CD14-positive monocyte (primary cell): ENCODE measurements at places on chromosomes 13 and 19. TPM values are rescaled to one million over a fixed set of nuclear protein-coding genes. Genes with fewer than 3 reads are reported as not detected.

DNA sequence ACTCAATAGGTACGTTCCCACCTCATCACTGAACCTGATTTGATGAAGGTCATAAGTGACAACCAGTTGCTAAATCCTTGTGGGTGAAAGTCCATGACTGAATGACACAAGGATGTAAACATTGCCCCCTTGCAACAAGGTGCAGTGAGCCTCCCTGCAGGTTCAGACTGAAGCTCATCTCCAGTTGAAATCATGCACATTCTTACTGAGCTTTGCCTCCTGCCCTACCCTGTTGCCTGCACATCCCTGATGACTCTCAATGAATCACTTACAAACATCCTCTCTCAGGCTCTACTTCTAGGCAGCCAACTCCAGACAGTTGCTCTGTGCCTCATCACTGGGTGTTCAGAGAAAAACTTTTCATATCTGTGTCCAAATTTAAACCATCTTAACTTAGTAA lies 42.5 kb upstream of the ARGLU1 start:
- DNase-seq, result no peak
- no peak overlapping the region for H3K4me3 ChIP-seq
- H3K4me1 ChIP-seq, result no peaks in the 10 kb centered on the region
- H3K36me3 ChIP-seq, result no peaks in the 10 kb centered on the region
- no peak overlapping the region for H3K27ac ChIP-seq

DNA sequence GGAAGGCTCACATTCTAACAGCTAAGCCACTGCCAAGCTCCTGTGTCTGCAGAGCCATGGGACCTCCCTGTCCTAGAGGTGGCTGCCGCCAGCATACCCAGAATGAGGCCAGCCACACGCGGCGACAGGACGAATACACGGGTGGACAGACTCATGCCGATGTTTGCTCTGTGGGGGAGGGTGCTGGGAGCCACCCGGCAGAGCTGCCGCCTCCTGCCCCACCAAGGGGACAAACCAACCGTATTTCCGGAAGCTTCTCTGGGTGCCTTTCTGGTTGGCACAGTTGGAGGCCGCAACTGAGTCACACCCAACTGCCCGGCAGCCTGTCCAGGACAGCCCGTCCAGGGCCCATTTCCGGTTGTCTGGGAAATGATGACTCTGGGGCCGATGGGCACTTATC lies 20.3 kb downstream of the C13orf46 start:
- H3K36me3 ChIP-seq, result no peaks in the 10 kb centered on the region
- peaks cover 9% of the 10 kb centered on the region for H3K4me1 ChIP-seq
- H3K4me3 ChIP-seq, result no peak overlapping the region

GRCh38 chr19:7488736-7489353 lies at the start of gene PEX11G:
TSS of gene PEX11G (minus strand) at chr19:7489035. CDS start at chr19:7489010, 25 bp downstream.
- peaks cover 38% of the 10 kb centered on the region for H3K4me1 ChIP-seq
- H3K27me3 ChIP-seq, result no peaks in the 10 kb centered on the region
- peak within 1 kb of the TSS; percentile 35 for H3K4me3 ChIP-seq

DNA sequence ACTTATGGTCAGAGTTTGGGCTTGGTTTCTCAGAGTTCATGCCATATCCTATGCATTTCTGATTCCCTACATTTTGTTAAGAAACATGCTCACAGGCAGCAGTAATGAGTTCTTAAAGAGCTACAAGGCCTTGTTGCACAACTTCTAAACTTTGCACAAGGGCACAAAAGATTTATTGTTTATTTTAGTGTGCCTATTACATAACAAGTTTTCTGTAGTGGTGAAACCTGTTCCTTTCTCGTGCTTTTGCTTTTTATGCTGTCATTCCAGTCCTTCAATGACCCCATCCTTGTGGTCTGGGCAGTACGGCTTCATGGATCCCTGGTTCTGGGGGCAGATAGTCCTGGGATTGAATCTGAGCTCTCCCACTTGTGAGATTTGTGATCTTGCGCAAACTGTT lies 17.8 kb downstream of the ZNF507 start:
- peaks cover 7% of the 10 kb centered on the region for H3K4me1 ChIP-seq
- no peak for DNase-seq
- H3K4me3 ChIP-seq, result no peak overlapping the region

DNA sequence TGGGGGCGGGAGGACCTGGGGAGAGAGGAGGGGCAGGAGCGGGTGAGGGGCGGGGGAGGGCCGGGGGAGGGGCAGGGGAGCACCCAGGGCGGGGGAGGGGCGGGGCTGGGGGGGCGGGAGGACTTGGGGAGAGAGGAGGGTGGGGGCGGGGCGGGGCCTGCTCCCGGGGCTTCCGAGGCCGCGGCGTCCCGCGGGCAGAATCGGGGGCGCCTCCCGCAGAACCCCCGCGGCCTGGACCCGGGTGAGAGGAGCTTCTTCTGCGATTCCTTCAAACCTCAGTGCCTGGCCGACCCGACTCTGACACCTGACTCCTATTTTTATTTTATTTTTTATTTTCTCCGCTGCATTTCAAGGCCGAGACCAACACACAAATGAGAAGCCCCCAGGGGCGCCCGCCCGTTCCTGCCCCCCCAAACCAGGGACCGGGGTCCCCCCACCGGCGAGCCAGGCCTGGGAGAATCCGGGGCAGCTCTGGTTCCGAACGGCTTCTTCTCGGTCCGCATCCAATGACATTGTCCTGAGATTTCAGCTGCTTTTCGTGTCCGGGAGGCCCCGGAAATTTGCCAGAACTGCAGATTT lies 470 bp upstream of the GRTP1 start:
- no peak overlapping the region for H3K4me3 ChIP-seq
- H3K27me3 ChIP-seq, result peaks cover 18% of the 10 kb centered on the region

RAB20 gene
- polyA plus RNA-seq, result 40.8 and 77.5 TPM in 2 replicates

DNA sequence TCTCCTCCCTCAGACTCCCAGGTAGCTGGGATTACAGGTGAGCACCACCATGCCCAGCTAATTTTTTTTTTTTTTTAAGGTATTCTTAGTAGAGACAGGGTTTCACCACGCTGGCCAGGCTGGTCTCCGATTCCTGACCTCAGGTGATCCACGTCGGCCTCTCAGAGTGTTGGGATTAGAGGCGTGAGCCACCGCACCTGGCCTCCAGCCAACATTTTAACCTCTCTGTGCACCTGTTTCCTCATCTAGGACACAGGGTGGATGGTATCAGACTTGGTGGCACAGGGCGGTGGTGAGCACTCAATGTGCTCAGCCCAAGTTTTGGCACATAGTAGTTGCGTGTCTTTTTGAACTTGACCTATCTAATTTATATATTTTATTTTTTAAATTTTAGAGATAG lies 12.5 kb downstream of the APBA3 start:
- H3K4me3 ChIP-seq, result no peak overlapping the region
- peaks cover 15% of the 10 kb centered on the region for H3K36me3 ChIP-seq
- no peak overlapping the region for H3K27ac ChIP-seq
- H3K4me1 ChIP-seq, result no peaks in the 10 kb centered on the region

- no peaks in the 10 kb centered on the region for H3K36me3 ChIP-seq
- no peak overlapping the region for H3K27ac ChIP-seq
- H3K4me3 ChIP-seq, result no peak overlapping the region
- H3K4me1 ChIP-seq, result no peaks in the 10 kb centered on the region
- no peak for DNase-seq
Measured at GRCh38 chr13:72500851-72501250, 226.6 kb downstream of the MZT1 start.

GRCh38 chr19:50893047-50893736 lies 18.0 kb downstream of the KLK4 start:
- DNase-seq, result no peak
- H3K4me3 ChIP-seq, result no peak overlapping the region
- H3K36me3 ChIP-seq, result no peaks in the 10 kb centered on the region
- H3K27me3 ChIP-seq, result no peaks in the 10 kb centered on the region

DNA sequence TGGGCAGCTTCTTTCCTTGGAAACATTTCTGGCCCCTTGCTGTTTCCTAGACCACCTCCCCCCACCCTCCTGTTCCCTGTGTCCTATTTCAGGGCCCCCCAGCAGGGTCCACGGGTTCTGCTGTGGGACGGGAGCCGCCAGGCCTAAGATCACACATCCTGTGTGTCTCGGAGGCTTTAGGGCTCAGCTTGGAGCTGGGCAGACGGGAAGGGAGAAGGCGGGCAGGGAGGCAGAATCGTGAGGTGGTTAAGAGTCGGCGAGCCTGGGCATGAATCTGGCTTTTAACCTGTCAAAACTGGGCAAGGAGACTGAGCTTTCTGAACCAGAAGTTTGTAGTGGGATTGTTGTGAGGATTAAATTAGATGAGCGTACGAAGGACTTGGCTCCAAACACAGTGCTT lies 4.8 kb downstream of the KCNC3 start:
- no peak overlapping the region for H3K27ac ChIP-seq
- H3K4me1 ChIP-seq, result peaks cover 25% of the 10 kb centered on the region
- no peak overlapping the region for H3K4me3 ChIP-seq
- DNase-seq, result no peak

A1BG gene
- 30.2 TPM for polyA plus RNA-seq

DNA sequence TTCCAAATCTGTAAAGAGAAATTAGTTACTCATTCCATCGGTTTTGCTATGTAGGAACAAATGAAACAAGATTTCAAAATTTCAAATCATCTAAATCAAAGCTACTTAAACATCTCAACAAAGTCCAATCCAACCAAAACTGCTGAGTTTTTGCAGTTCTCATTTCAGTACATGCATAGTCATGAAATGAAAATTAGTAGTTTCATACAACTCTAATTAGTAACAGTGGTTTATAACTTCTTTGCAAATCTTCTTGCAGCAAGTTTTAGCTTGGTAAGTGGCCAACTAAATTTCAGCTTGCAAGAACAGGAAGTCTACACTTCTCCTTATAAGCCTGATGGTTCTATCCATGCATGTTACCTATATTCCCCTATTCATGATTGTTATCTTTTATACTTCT lies 75.6 kb downstream of the SPRY2 start:
- peak; percentile 6 for DNase-seq
- no peaks in the 10 kb centered on the region for H3K36me3 ChIP-seq
- H3K4me3 ChIP-seq, result no peak overlapping the region
- H3K27ac ChIP-seq, result no peak overlapping the region

GRCh38 chr13:111926501-111927180 lies 140.3 kb upstream of the SOX1 start:
- no peaks in the 10 kb centered on the region for H3K36me3 ChIP-seq
- H3K4me1 ChIP-seq, result no peaks in the 10 kb centered on the region
- H3K27me3 ChIP-seq, result no peaks in the 10 kb centered on the region
- no peak overlapping the region for H3K27ac ChIP-seq

DNA sequence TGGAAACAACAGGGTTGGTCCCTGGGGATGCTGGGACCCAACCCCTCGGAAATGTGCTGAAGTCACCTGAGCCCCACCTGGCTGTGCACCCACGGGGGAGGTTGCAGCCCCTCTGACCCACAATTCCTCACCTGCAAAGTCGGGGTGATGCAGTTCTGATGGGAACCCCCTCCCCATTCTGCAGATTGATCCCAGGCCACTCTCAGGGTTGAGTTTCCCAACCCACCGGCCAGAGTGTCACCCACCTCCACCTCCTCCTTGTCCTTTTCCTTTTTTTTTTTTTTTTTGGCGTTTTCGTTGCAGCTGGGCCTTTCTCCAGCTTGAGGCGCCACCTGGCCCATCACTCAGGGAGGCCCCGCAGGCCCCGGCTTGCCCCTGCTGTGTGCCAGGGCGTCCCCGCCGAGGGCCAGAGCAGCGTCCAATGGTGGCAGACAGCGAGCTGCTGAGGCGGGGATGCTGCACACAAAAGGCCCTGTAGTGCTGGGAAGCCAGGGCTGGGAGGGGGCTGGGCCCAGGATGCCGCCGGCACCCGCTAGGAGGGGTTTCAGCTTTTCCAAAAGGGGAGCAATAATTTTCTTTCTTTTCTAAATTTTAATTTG lies 4.6 kb downstream of the PIK3R2 start:
- no peak for DNase-seq
- peaks cover 31% of the 10 kb centered on the region for H3K4me1 ChIP-seq
- peaks cover 10% of the 10 kb centered on the region for H3K36me3 ChIP-seq
- no peaks in the 10 kb centered on the region for H3K27me3 ChIP-seq
- H3K27ac ChIP-seq, result no peak overlapping the region

GRCh38 chr19:15636026-15636425 lies 4.7 kb upstream of the CYP4F3 start:
- no peak for DNase-seq
- no peak overlapping the region for H3K4me3 ChIP-seq
- H3K27ac ChIP-seq, result no peak overlapping the region
- peaks cover 50% of the 10 kb centered on the region for H3K4me1 ChIP-seq
- no peaks in the 10 kb centered on the region for H3K36me3 ChIP-seq

DNA sequence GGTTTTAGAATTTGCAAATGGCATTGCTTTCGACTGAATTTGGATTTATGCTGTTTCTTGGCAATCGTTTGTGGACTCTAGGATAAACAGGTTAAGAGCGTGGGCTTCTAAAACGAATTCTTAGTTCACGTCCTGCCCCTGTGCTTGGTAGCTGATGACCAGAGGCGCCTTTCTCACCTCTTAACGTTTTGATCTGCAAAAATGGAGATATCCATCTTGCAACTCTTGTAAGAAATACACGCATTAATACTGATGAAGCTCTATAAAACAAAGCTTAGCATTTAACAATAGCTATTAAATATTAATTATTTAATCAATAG lies 580 bp upstream of the KATNAL1 start:
- DNase-seq, result no peak
- no peaks in the 10 kb centered on the region for H3K36me3 ChIP-seq
- no peaks in the 10 kb centered on the region for H3K27me3 ChIP-seq
- peaks cover 20% of the 10 kb centered on the region for H3K4me1 ChIP-seq
- H3K27ac ChIP-seq, result no peak overlapping the region

SIGLEC11 gene
- 0.67 TPM for polyA plus RNA-seq

DNA sequence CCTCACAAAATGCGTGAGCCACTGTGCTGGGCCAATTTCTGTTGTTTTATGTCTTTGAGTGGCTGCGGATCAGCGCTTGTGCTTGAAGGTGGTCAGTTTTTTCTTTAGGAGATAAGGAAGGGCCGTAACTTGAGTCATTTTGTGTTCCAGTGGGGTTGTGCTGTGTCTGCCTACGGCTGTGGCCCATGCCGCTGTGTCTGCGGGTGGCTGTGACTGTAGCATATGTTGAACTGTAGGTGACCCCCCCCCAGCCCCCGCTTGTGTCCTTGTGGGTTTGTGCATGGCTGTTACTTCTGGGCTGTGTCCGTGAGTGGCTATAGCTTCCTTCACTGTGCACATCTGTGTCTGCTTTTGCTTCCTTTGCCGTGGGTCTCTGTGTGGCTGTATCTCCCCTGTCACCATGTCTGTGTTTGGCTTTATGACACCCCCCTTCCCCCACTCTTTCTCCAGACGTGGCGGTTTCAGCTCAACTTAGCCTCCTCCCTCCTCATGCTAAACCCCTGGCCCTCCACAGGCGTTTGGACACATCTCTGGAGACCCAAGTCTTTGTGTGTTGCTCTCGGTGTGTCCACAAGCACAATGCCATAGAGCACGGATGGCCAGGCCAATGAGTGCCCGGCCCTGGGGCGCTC lies 675 bp downstream of the PPP1R14A start:
- H3K4me1 ChIP-seq, result peaks cover 8% of the 10 kb centered on the region
- H3K4me3 ChIP-seq, result no peak overlapping the region
- H3K27me3 ChIP-seq, result peaks cover 41% of the 10 kb centered on the region
- no peak overlapping the region for H3K27ac ChIP-seq
- no peaks in the 10 kb centered on the region for H3K36me3 ChIP-seq
- no peak for DNase-seq
